Osteocyte (in vitro differentiated cells): ENCODE measurements at places on chromosomes 11 and 22. TPM values are rescaled to one million over a fixed set of nuclear protein-coding genes. Genes with fewer than 3 reads are reported as not detected.

The VPREB1 gene
- total RNA-seq: not detected in 2 replicates

The POU2AF3 gene
- total RNA-seq: not detected in 2 replicates

The PDE2A gene
- not detected in 2 replicates for total RNA-seq

The GAL3ST3 gene
- total RNA-seq: 0.71 and 0.94 TPM in 2 replicates

The KRTAP5-9 gene
- not detected in 2 replicates for total RNA-seq

The MYOD1 gene
- total RNA-seq: not detected in 2 replicates

The SCN3B gene
- total RNA-seq: not detected in 2 replicates

The SLCO2B1 gene
- 0.18 and 0.54 TPM in 2 replicates for total RNA-seq

The MS4A4A gene
- not detected in 2 replicates for total RNA-seq

The UPK3A gene
- not detected in 2 replicates for total RNA-seq

The CTSD gene
- 2,062 and 2,147 TPM in 2 replicates for total RNA-seq
